ENCODE measurements at places on chromosomes 7 and 10.

GRCh38 chr10:49139846-49140195, 6.0 kb upstream of the FAM170B start:
- DNase-seq = no peak

GRCh38 chr7:131581241-131582051, 25.0 kb upstream of the PODXL start:
- no peak for DNase-seq

- DNase-seq = no peak
Measured at GRCh38 chr7:2870471-2870931, 26.4 kb upstream of the GNA12 start.

DNA sequence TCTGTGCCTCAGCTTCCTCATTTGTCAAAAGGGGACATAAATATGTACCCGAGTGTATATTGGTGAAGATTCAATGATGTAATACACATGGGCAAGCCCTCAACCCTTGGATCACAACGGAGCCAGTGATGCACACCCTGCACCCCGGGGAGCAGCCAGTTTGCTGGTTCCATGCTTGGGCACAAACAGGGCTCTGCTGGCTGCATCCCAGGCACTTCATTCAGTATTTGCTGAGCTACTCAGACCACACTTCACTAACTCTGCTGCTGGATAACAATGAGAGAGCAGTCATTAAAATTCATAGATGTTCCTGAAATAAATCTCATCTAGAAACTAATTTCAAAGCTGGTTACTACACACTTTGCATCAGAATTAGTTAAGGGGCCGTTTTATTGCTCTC, 72.0 kb downstream of the SCRN1 start:
- DNase-seq = no peak

DNA sequence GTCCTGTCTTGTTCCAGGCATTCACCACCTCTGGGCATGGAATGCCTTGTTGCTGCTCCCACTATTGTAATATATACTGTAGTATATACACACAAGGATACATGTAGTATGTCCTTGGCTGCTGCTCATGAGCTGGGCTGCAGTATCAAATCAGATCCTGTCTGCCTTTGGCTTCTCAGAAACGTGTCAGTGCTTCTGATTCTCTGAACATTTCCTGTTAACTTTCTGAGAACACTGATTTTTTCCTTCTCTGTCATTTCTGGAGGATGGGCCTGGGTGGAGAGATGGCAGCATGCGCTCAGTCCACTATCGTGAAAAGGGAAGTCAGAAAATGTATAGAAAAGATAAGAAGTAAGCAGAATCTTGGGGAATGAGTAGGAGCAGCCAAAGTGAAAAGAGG, 12.2 kb downstream of the SFTPA2 start:
- DNase-seq = no peak

- no peak for DNase-seq
Measured at GRCh38 chr7:54556121-54556520, 13.9 kb downstream of the VSTM2A start.

DNA sequence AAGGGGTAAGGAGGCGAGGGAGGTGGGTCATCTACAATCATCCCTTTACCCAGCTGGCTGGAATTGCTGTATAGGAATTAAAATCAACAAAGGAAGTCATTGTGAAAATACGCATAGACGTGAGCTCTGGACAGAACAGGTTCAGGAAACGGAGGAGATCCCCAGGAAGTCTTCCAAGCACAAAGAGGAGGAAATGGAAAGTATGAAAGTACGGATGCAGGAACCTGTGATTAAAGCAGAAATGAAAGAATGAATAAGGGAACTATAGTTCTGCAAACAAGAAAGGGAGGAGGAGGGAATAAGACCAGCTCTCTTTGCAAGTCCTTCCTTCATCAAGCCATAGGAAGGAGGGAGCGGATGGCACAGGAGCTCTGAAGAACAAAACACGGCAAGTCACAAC, 61.8 kb downstream of the PYROXD2 start:
- DNase-seq = no peak

- no peak for DNase-seq
Measured at GRCh38 chr7:31192986-31193385, 140.9 kb downstream of the ADCYAP1R1 start.

- no peak for DNase-seq
Measured at GRCh38 chr10:19606968-19607367, 209.3 kb upstream of the PLXDC2 start.

- no peak for DNase-seq
Measured at GRCh38 chr10:12741360-12741804, 260.1 kb downstream of the CCDC3 start.

GRCh38 chr10:32256613-32257437, 90.1 kb downstream of the EPC1 start:
- no peak for DNase-seq

DNA sequence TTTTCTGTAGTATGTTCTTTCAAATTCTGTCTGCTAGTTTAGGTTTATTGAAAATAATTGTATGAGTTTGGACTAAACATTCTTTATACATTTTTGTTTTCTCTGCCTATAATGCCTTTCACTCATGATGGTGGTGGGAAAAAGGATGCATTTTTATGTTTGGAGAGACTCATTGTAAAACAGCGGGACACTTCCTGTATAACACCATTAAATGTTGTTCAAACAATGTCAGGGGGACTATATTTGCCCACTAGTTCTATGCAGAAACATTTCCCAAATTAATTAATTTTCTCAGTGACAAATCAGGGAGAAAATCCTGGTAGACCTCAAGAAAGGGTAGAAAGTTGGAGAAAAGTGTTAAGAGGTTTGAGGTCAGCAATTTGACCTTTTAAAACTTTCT, 207.7 kb downstream of the MALRD1 start:
- no peak for DNase-seq

DNA sequence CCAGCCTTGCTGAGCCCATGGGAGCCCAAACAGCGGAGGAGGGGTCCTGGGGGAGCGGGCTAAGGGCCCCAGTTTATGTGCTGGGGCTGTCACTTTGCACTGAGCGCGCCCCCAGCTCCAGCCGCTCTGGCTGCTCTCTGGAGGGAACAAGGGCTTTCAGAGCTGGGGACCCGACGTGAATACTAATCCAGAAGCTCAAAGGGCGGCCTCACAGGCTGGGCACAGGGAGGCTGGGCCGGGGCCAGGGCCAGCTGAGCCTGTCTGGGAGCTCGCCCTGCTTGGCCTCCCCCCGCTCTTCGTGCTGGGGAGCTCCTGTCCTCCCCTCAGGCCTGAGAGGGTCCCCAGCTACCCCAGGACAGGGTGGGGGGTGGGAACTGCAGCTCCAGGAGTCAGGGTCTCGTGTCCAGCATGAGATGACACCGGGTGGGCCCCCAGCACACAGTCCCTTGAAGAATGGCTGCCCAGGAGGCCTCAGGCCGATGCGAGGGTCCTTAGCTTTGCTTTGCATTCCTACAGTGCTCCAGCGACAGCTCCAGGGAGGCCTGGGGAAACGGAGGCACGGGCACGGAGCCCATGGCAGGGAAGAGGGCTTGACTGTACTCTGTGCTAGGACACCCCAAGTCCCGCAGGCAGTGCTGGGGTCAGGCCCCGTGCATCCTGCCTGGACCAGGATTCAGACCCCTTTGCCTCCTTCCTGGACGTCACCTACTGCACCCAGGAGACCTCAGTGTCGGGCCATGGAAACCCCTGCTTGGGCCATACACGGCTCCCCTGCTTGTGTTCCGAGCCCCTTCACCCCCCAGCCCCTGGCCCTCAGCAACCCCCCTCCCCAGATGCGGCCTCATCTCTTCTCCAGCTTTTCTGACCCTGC, 5.8 kb upstream of the AMZ1 start:
- DNase-seq = no peak

GRCh38 chr10:107733328-107734130, 569.0 kb upstream of the SORCS1 start:
- no peak for DNase-seq

DNA sequence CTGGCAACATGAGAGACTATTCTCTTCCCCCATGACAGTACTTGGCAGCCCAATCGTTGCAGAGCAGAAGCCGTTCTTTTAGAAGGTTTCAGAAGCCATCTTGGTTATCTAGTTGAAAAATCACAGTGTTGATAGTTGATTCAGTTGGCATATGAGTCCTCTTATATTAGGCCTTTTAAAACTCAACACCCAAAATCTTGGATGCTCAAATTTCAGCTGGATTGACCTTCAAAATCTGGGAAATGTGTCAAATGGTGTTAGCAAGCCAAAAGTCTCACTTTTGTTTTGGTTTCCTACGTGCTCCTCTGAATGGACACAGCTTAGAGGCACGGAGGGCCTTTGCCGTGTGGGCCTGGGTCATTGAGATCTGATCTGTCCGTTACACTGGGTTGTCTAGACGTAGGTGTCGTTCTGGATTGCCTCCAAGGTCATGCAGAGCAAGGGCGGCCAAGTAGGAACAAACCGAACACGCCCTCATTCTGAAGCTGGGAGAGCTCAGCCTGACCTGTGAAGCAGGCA, 59.3 kb upstream of the BMPER start:
- no peak for DNase-seq

DNA sequence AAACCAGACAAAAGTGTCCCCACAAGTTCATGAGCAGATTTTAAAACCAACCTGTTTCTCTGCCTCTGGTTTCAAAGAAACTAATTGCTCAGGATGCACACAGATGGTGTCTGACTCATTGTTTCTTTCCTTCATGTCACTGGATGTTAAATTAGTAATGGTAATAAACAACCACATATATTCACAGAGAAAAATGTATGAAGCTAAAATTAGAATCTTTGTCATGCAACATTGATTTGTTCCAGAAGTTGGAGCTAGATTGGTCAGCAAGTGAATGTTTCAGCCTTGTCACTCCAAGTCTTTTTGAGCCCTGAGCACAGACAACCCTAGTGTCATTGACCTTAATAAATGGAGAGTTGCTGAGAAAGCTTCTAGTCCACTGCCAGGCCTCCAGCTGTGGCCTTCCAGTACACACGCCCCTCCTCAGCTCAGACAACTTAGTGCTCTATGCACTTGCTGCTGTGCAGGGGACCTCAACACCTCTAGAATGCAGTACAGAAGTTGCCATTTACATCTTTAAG, 175.9 kb downstream of the CCDC71L start:
- no peak for DNase-seq

GRCh38 chr10:112807013-112807412, 143.0 kb upstream of the TCF7L2 start:
- no peak for DNase-seq

DNA sequence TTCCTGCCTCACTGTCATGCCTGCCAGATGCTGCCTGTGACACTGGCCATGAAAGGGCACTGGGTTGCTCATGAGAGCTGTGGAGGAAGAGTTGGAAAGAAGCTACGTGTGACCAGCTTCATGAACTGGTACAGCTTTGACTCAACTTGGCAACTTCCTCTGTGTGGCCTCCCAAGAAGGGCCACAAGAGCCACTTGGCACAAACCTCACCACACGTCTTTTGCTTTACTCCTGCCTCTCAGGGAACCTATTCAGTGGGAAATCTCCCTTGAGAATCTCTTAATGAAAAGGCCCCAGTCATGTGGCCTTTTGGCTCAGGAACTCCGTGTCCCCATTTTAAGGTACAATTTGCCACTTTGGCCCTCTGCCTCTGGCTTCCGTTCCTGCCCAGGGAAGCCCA, 54.5 kb downstream of the FRMD4A start:
- no peak for DNase-seq

DNA sequence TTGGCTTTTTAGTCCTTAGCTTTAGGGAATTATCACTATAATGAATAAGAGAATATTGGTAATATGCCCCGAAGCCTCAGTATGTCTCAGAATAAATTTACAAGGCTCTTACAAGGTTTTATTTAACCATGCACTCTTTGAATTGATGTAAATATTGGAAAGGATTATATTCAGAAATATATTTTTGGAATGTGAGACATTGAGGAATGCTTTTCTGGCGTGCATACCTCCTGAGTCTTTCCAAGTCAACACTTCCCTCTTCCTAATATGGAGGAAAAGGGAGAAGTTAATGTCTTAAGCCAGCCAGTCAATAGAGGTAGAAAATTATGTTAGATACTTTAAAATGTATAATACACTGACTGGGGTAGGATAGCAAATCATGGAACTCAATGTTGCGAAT, 1.2 kb upstream of the OR2F1 start:
- no peak for DNase-seq

DNA sequence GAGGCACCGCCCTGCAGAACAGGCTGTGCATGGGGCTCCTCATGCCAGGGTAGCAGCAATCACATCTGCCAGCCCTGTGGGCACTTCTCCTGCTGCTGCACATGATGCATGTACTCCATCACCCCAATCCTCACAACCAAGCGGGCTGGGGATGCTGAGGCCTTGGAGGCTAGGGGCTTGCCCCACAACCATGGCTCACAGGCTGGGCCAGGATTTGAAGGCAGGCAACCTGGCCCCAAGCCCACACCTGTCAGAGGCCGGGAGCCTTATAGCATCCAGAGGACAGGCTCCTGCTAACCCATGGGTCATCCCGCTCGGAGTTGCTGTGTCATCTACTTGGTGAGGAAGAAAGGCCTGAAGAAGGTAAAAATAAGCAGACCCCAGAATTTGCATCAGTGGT, 2.2 kb downstream of the POLM start:
- no peak for DNase-seq

DNA sequence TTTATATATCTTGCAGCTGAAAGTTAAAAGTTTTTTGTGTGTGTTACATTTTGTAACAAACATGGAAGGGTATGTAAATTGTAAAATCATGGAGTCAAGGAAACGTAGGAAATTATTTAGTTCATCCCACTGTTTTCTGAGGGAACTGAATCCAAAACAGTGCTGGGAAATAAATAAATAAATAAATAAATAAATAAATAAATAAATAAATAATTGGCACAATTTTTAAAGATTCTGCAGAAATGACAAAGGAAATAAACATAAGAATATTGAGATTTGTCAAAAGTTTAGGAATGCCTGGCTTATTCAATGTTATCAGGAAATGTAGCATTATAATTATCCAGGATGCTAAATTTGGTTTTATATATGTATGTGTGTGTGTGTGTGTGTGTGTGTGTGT, 91.4 kb upstream of the AGBL3 start:
- DNase-seq = no peak

DNA sequence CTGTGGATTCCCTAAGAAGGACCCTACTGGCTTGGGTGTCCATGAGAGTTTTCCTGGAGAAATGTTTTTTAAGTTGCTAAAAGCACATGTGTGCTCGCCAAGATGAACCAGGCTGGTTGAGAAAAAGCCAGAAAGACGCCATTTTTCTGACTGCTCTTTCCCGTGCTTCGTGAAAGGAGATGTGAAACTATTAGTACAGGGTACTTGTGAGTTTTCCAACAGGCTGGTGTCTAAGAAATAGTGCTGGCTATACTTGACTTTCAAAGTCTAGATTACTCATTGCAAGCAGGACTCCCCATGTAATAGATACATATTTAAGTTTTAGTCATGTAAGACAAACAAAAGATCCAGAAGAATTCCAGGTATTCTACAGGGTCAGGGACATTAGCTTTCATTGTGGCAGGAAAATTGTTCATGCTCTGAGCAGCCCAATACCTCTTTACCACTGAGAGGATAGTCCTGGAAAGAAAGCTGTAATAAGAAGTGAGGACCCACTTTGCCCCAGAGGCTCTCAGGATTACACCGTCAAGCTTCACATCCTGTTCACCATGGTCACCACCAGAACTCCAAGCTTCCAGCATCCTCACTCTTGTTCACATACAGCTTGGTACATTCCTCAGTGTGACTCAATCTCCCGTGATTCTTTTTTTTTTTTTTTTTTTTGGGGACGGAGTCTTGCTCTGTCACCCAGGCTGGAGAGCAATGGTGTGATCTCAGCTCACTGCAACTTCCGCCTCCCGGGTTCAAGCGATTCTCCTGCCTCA, 43.8 kb upstream of the ICA1 start:
- no peak for DNase-seq

All from esophagus squamous epithelium (tissue), 5 donors.